Endodermal cell (in vitro differentiated cells): ENCODE measurements at places on chromosomes 3 and 15.

GRCh38 chr3:186933816-186934215 lies 3.5 kb downstream of the ST6GAL1 start:
- DNase-seq = no peak

GRCh38 chr3:51075221-51075775 lies 309.8 kb upstream of the MANF start:
- DNase-seq = no peak

- peak; percentile 68 for DNase-seq
These were observed 155.1 kb upstream of the FRMD4B start for GRCh38 chr3:69540706-69541581.

DNA sequence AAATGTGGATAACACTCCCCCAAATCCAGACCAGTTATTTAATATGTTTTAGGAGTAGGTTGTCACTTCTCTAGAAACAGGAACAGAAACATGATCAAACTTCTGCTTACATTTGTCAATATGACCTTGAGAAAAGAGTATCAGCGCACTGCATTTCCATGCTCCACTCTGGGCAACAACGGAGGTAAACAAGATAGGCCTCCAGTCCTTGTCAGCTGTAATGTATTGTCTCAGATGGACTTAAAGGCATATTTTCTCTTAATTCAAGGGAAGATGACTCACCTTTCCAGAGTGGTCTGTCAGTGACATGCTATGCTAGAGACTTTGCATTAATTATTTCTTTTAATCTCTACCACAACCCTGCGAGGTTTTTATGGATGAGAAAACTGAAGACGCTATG lies 51.6 kb upstream of the TCF12 start:
- no peak for DNase-seq

DNA sequence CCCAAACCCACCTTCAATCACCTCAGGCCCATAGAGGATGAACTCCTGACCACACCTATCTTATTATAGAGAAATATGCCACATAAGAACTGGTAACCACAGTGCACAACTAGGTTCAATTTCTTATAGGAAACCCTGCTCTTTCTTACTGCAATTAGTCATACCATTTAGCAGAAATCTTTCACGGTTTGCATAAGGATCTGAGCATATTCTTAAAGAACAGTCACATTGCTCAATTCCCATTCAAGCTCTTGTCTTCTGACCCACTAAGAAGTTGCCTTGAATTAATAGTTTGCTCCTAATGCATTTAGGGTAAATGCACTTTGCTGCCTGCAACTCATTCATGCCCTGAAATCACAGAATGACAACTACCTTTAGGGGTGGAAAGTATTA lies 9.2 kb downstream of the ERC2 start:
- no peak for DNase-seq

DNA sequence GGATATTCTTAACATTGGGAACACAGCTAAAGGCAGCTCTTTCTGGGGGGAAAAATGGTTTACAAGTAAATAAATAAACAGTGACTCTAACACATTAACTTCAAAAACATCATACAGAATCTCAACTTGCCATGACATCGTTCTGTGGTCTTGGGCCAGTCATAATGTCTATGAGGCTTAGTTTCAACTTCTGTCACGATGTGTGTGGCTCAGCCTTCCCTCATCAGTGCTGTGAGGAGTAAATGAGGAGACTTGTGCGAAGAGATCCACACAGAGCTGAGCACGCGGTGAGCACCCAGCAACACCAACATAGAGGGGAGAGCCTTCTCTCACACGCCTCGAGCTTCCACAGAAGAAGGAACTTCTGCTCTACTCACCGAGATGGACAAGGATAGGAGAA lies 49.0 kb downstream of the DZIP1L start:
- DNase-seq = no peak

GRCh38 chr3:46110701-46111493 lies 83.6 kb upstream of the XCR1 start:
- no peak for DNase-seq
